Naive thymus-derived CD4-positive, alpha-beta T cell (primary cell): ENCODE measurements at places on chromosomes 6 and 20.

DNA sequence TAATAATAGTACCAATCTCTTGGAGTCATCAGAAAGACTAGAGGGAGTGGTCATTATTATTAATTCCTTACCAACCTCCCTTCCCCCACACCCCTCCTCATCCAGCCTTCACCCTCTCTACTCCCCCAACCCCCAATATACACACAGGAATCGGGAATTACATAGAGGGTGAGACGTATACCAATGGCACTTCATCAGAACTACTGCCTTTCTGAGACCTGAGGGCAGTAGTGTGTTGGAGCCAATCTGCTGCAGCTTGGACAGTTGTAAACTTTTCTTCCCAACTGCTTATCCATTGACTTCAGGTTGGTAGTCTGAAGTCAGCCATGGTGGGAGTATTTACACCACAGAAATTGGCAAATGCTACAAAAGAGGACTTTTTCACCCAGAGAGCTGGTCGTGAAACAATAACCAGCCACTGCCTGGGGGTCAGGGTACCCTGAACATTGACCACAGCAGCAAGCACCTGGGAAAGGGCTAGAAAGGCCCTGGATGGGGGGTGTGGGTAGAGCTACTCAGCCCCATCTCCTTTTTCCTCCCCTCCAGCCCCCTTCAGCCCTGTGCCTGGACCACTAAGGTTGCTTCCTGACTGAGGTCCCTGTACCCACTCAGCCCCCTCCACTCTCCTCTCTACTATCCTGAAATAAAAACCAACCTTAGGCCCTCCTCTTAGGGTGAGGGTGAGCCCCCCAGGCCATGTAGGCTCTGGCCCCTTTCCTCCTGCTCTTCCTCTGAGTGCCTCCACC, 161.5 kb downstream of the MRPL14 start:
- no peak overlapping the region for H3K4me3 ChIP-seq
- H3K36me3 ChIP-seq = no peaks in the 10 kb centered on the region
- H3K27me3 ChIP-seq = no peaks in the 10 kb centered on the region

DNA sequence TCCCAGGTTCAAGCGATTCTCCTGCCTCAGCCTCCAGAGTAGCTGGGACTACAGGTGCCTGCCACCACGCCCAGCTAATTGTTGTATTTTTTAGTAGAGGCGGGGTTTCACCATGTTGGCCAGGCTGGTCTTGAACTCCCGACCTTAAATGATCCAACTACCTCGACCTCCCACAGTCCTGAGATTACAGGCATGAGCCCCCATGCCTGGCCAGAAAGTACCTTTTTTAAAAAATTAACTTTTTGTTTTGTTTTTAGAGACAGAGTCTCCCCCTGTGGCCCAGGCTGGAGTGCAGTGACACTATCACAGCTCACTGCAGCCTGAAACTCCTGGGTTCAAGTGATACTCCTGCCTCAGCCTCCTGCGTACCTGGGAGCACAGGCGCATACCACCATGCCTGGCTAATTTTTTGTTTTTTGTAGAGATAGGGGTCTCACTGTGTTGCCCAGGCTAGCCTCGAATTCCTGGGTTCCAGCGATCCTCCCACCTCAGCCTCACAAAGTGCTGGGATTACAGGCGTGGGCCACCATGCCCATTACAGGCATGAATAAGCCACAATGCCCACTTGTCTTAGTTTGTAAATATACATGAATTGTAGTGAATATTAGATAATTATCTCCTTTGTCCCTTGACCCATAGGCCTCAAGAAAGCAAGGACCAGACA, 17.4 kb upstream of the EEF1A1 start:
- no peaks in the 10 kb centered on the region for H3K4me1 ChIP-seq
- H3K36me3 ChIP-seq = no peaks in the 10 kb centered on the region
- no peak overlapping the region for H3K4me3 ChIP-seq
- no peak overlapping the region for H3K27ac ChIP-seq

DNA sequence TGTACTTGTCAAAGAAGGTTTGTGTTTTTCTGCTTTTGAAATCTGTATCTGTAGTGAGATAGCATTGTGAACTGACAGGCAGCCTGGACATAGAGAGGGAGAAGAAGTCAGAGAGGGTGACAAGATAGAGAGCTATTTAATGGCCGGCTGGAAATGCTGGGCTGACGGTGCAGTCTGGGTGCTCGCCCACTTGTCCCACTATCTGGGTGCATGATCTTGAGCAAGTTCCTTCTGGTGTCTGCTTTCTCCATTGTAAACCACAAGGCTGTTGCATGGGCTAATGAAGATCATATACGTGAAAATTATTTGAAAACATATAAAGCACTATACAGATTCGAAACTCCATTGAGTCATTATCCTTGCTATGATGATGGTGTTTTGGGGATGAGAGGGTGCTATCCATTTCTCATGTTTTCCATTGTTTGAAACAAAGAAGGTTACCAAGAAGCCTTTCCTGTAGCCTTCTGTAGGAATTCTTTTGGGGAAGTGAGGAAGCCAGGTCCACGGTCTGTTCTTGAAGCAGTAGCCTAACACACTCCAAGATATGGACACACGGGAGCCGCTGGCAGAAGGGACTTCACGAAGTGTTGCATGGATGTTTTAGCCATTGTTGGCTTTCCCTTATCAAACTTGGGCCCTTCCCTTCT, 18.4 kb downstream of the CD83 start:
- no peaks in the 10 kb centered on the region for H3K36me3 ChIP-seq
- no peak for DNase-seq
- no peaks in the 10 kb centered on the region for H3K27me3 ChIP-seq
- H3K4me3 ChIP-seq = no peak overlapping the region
- H3K4me1 ChIP-seq = no peaks in the 10 kb centered on the region

GRCh38 chr6:5230081-5230480, 30.7 kb downstream of the LYRM4 start:
- H3K4me3 ChIP-seq = no peak overlapping the region
- DNase-seq = no peak
- H3K4me1 ChIP-seq = no peaks in the 10 kb centered on the region
- no peaks in the 10 kb centered on the region for H3K36me3 ChIP-seq
- H3K27ac ChIP-seq = no peak overlapping the region

- no peaks in the 10 kb centered on the region for H3K4me1 ChIP-seq
- no peaks in the 10 kb centered on the region for H3K27me3 ChIP-seq
- no peak for DNase-seq
These were observed 64.0 kb upstream of the TXNDC5 start for GRCh38 chr6:7974565-7974937.

- H3K27me3 ChIP-seq = no peaks in the 10 kb centered on the region
- peak; percentile 65 for DNase-seq
- peaks cover 19% of the 10 kb centered on the region for H3K4me1 ChIP-seq
- H3K36me3 ChIP-seq = no peaks in the 10 kb centered on the region
- peak overlapping the region; percentile 46 for H3K27ac ChIP-seq
These were observed 60.7 kb downstream of the TNFAIP3 start for GRCh38 chr6:137927777-137928218.
